Retinal pigment epithelial cell (primary cell): ENCODE measurements at places on chromosomes 2 and 18.

GRCh38 chr2:120589771-120590608, 145.7 kb upstream of the GLI2 start:
- peak; percentile 93 for DNase-seq

GRCh38 chr2:133557614-133558013, 10.6 kb downstream of the NCKAP5 start:
- no peak for DNase-seq

DNA sequence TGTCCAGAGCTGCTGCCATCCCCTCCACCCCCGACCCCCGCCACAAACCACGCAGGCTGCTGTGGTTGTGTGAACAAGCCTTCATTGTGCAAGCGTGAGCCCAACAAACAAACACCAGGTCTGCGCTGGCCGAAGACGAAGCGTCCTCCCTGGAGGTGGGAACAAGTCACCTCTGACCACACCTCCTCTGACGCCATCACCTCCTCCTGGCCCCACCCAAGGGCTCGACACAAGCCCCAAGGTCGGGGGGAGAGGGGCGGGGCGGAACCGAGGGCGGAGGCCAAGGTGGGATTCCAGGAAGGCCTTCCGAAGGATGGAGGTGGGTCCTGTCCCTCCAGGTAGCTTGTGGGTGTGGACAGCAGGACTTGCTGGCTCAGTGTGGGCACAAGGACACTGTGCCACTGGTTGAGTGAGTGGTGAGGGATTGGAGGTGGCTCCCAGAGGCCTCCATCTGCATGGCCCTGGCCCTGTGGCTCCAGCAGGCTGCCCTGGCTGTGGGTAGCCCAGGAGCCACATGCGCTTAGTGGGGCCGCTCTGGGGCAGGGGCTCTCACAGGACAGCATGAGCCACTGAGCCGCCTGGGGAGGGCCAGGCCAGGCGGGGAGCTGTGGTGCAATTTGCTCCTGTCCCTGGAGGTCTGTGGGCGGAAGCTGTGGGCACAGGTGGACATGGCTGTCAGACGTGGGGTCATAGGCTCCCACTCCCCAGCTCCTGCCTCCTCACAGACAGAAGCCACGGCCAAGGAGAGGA, 7.4 kb upstream of the GPR17 start:
- no peak for DNase-seq

- no peak for DNase-seq
Measured at GRCh38 chr2:12457831-12458230, 258.9 kb upstream of the TRIB2 start.

DNA sequence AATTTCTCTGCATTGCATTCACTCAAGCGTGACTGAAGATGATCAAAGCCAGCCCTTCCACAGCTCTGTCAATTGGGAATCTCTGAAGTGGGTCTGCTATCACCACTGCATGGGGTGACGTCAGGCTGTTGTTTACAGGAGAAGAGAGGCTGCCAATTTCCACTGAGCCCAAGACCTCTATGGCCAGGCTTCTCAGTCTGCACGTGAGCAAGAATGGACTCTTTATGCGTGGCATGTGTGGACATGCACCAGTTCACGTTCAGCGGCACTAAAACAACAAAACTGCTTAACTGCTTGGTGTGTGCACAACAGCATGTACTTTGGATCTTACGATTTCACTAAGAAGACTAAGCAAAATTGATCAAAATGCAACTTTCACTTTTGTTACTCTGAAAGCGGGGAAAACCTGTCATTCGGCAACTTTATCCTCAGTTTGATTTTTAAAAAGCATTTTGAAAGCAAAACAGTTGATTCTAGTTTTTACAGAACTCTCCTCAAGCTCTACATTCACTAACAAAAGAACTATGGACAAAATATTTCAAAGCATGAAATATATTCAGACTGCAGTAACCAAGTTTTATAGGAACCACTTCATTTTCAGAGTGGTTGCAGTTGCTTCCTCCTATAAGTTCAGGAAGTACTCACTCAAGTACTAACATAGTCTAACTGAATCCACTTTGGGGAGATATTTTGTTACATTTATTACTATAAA, 77.0 kb upstream of the SERTAD2 start:
- no peak for DNase-seq

DNA sequence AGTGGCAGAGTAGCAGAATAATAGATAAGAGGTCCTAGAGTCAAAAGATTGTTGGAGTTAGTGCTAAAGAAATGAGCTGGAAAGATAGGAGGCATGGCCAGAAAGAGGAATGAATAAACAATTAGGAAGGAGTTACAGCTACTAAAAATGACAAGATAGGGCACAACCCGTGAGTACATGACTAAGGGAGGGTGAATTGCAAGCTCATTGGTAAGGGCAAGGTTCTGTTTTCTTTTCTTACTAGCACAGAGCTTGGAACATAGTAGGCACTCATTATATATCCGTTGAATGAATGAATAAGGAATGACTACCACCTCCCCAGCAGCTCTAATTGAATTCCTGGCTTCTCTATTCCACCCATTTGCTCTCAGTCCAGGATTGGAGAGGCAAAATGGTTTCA, 5.7 kb upstream of the MARCO start:
- DNase-seq: no peak

GRCh38 chr2:71858071-71858470, 289.6 kb downstream of the CYP26B1 start:
- DNase-seq: no peak
